ENCODE measurements at places on chromosomes 5 and 9.

DNA sequence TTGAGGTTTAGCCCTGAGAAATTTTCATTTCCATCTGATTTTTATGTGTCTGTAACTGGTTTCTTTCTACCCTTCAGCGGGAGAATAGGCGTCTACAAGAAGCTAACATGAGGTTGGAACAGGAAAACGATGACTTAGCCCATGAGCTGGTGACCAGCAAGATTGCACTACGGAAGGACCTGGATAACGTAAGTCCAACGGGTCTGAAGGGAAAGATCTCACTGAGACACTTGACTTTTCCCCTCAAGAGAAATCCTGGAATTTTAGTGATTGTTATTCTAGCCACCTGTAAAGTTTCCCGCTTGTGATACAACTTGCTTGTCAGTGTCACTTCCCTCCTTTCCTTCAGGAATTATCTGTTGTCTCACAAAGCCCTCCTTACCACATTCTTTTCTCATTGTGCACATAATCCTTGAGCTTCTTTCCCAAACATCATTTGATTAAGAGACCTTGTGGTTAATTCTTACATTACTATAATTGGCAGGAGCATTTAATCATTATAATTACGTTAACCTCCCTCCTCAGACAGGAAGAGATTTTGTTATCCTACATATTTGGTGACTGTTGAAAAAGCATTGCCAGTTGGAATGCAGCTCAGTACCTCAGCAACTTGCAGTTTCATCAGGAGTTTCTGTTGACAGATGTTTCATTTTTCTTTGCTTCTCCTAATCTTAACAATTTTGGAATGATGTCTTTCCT lies 56.9 kb downstream of the GPR21 start:
- DNase-seq: no peak

GRCh38 chr5:78213799-78214198 lies 80.7 kb downstream of the AP3B1 start:
- no peak for DNase-seq

- no peak for DNase-seq
Observed at GRCh38 chr5:171635561-171636245, 149.9 kb upstream of the SMIM23 start.

DNA sequence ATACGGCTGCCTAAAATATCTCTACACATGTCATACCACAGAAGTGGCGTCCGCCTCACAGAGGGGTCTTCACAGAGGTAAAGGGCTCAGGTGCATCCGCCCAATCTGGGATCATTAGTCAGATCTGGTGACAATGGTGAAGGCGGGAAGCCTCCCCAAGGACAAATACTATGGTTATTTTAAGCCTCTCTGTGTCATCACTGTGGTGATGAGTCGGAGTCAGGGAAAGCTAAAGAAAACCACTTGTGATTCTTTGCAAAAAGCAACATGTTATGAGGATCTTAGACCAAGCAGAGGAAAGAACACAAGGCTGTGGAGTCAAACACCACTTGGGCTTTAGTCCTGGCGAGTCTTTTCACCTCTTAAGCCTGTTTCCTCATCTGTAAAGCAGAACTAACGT lies 190.4 kb downstream of the DRD1 start:
- DNase-seq: no peak

DNA sequence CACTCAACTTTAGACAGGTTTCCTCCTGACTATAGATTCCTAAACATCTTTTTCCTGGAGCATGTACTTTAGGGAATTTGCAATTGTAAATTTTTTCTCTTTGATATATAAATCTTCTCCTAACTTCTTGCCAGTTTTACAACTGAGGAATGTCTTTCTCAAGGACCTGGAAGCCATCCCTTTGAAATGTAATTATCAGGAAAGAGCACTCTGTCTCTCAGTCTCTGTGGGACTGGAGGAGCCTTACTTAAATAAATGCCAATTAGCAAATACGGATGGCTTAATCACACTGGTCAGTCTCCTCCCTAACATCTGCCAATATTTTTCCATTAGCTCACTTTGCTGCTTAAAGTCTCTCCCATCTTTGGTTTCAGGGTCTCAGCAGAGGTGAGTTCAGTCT lies 344.3 kb upstream of the ARRDC3 start:
- no peak for DNase-seq

GRCh38 chr9:136292026-136292538 lies 11.8 kb downstream of the CCDC187 start:
- no peak for DNase-seq

- DNase-seq: no peak
Observed at GRCh38 chr9:36961561-36962325, 72.3 kb downstream of the PAX5 start.

DNA sequence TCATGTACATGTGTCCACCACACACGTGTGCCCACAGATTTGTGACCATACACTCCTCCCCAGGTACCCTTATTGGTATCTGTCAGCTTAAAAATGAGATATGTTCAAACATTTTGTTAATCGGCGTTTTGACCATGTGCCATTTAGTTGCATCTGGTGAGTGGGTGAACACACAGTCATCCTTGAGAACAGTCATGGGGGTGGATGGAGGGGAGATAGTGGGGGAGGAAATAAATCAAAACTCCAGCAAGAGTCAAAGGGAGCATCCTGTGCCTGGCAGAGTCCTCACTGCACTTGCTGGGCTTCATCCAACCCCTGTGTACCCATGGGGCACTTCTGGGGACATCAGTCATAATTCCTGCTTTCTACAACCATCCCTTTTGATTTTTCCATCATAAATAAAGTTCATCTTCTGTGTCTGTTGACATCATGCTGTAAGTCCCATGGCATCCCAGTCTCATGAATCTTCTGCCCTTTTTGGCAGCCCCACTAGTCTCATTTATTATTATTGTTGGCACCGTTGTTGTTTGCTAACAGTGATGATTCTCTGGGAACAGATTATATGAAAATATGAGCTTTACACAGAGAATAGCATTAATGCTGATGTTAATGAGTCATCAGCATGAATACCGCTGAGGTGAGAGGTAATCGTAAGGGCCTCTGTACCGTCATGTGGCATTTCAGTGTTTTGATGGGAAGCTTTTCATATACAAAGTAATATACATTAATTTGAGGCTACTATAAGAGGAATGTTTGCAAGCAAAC lies 24.4 kb upstream of the CLK4 start:
- DNase-seq: no peak
